Stimulated activated CD4-positive, alpha-beta T cell treated with anti-CD3 and anti-CD28 coated beads, Interleukin-15, amount 100 ng/mL, for 1 hour (primary cell): ENCODE measurements at places on chromosomes 5 and 9.

- DNase-seq: no peak
Measured at GRCh38 chr5:15160091-15160490, 288.5 kb upstream of the ANKH start.

GRCh38 chr5:34051374-34051980, 8.5 kb upstream of the C1QTNF3 start:
- DNase-seq: no peak

DNA sequence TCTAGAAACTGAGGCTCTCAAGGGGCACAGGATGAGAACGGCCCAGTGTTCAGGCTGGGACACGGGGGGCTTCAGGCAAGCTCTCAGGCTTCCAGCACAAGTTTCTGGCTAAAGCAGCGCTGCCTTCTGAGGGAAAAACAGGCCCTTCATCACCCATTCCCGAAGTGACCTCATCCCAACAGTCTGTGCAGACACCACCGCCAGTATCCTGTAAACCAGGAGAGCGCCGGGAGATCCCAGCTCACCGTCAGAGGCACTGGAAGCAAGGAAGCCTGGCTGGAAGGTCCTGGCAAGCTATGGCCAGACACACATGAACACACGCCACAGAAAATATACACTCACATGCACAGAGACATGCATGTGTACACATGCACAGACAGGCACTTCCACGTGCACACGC, 8.8 kb downstream of the SLC12A7 start:
- DNase-seq: no peak

DNA sequence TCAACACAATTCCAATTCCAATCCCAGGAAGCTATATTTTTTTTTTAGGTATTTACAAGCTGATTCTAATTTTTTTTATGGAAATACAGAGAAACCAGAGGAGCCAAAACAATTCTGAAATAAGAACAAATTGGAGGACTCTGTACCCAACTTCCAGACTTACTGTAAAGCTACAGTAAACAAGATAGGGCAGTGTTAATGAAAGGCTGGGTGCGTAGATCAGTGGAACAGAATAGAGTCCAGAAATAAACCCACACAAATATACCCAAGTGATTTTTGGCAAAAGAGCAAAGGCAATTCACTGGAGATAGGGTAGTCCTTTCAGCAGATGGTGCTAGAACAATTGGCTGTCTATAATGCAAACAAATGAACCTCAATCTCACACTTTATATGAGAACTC, 50.6 kb downstream of the WHRN start:
- no peak for DNase-seq

DNA sequence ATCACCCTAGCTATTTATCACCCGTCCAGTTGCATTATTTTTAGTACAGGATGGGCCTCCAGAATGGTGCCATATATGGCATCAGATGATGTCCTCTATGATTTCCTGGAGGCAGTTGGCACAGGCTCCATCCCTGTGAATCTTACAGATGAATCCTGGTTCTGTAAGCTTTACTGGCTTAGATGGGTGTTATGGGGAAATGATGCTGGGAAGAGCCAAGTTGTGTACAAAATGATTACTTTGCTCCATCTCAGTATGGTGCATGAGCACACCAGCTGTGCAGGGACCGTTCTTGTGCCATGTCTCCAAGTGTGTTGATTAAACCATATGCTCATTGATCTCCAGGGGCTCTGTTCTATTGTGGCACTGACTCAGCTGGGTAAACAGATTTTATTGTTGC, 755.7 kb downstream of the TLR4 start:
- DNase-seq: no peak

GRCh38 chr9:81825846-81826516, 102.2 kb upstream of the SPATA31D4 start:
- no peak for DNase-seq

- DNase-seq: no peak
Measured at GRCh38 chr5:64980176-64980575, 211.4 kb downstream of the CWC27 start.

DNA sequence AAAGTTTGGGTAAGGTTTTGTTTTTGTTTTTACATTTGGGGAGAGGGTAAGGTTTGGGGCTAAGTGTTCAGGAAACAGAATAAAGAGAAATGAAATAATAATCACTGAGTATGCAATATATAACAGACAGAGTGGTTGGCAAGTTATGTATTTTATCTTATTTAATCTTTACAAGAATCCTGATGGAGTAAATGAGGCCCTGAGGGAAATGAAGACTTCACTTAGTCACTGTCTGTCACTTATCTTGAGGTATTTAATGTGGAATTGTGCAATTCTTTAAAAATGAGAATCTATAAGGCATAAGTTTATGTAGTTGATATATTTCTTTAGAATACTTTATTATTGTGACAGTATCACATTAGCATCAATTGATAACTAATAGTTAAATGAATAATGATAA, 48.1 kb downstream of the TEK start:
- DNase-seq: no peak

GRCh38 chr5:118768607-118769175, 219.7 kb downstream of the DTWD2 start:
- DNase-seq: no peak

GRCh38 chr5:56321236-56321881, 88.2 kb upstream of the ANKRD55 start:
- no peak for DNase-seq

DNA sequence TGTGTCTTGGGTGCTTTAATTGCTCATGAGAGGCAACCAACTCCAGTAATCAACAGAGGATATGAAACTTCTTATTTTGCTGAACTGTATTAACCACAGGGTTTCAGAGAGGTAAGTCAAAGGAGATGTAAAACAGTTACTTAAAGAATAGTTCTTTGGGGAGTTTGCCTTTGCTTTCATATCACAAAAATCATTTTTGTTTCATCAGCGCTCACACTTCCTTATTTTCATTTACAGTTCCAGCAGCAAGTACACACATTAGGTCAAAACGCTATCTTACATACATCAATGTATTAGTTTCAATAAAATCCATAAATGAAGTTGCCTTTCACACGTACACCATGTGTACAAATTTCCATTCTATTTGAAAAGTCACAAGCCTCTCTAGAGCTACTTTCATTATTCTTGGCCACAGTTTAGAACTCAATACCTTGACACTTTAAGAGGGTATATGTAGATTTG, 50.1 kb downstream of the ST8SIA4 start:
- no peak for DNase-seq

GRCh38 chr9:106691627-106692026, 171.3 kb upstream of the ZNF462 start:
- no peak for DNase-seq

DNA sequence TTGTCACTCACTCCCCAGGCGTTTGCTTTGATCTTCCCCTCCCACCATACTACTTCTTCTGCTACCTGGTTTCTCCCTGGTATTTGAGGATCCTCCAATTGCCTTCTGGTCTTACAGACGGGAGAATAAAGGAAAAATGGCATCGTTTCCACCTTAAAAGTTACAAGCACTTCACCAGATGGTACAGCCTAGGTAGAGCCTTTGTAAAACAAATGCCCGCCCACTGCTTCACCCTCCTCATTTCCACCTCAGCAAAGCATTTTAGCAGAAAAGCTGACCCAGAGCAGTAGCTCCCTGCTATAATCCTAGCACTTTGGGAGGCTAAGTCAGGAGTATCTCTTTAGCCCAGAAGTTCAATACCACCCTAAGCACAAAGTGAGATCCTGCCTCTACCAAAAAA, 5.1 kb upstream of the ANXA2R start:
- no peak for DNase-seq

DNA sequence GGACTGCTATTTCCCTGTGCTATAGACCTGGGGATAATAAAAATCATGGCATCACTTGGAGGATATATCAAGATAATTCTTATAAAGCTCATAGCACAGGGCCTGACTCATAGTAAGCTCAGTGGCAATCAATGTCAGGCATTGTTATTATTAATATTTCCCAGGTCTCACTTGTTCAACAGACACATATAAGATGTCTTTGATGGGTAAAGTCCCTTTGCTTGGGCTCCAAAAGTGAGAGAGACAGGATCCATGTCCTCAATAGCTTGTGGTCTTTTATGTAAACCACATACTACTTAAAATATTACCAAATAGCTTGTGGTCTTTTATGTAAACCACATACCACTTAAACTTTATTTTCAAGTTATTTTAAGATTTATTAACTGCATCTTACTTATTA, 11.2 kb downstream of the SH3RF2 start:
- no peak for DNase-seq

DNA sequence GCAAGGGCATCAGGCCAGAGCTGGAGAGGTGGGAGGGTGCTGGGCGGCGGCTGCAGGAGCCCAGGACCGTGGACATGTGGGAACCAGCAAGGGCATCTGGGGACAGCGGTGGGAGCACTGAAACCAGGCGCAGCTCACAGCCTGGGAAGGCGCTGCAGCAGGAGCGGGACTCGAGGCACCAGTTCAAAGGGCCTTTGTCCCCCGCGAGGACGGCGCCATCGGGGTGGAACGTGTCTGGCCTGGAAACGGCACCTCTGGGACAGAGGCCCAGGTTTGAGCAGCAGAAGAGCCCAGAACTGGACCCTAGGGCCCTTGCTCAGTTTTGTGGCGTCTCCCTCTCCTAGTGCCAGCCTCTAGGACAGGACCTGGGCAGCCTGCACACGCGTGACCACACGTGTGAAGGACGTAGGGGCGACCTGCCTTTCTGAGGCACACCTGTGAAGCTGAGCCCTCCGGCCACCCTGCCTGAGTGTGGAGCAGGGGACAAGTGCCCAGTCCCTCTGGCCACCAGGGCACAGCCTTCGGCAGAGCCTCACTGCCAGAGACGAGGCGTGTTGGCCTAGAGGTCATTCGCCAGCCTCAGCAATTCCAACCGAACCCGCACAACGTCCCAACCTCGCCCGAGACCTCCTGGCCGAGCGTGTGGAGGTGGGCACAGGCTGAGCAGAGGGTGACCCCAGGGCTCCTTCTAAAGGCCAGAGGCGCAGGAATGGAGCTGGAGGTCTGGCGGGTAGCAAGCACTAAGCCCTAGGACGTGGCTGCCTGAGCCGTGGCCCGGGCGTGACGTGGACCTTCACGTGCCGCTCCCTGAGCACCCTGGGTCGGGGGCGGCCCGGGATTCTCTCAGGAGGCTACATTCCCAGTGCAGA, 2.2 kb upstream of the TMEM210 start:
- no peak for DNase-seq

DNA sequence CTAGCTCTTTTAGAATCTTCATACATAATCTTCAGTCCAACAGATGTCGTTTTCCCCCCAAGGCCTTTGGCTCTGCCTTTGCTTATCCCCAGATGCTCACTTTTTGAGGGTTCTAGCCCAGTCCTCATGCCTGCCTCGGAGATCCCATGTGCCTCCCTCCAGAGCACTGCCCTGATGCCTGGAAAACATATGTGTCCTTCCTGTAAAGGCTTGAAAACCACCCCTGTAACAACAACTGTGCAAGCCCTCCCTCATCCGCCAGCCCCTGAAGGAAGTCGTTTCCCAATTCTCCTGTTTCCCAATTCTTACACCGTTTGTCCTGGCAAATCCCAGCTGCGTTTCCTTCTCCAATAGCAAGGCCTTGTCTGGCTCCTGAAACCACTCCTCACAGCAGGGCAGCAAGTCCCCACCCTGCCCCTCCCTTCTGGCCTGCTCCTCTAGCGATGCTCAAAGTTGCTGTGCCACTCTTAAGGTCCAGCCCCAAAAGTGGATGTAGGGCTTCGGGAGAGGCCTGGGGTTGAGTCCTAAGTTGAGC, 52.2 kb downstream of the SLC36A1 start:
- no peak for DNase-seq

GRCh38 chr9:81964218-81965171, 21.2 kb downstream of the SPATA31D3 start:
- DNase-seq: no peak

- no peak for DNase-seq
Measured at GRCh38 chr5:89473196-89473595, 590.2 kb upstream of the MEF2C start.

DNA sequence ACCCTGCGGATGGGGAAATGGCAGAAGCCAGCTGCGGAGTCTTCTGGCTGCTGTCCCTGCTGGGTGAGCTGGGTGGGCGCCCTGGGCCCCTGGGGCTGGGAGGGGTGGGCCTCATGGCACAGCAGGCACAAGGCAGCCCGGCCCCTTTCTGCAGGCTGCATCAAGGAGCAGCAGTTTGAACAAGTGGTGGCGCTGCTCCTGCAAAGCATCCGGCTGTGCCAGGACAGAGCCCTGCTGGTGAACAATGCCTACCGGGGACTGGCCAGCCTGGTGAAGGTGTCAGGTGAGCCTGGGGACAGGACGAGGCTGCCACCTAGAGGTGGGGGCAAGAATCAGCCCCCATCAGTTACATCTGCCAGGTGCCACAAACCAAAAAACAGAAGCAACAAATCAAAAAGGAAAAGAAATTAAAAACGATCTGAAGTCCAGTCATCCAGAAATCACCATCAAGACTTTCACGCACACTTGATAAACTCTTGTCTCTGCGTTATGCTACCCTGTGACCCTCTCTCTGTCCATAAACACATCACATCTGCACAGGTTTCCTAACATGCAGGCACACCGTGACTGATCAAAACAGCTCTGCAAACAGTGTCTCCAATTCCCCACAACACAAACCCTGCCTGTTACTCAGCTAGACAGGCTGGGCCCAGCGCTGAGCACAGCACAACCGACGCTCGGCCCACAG, 13.9 kb downstream of the REXO4 start:
- peak; percentile 49 for DNase-seq

- DNase-seq: no peak
Measured at GRCh38 chr5:622359-622758, 10.2 kb downstream of the CEP72 start.

GRCh38 chr5:59037941-59038797, 455.3 kb downstream of the RAB3C start:
- DNase-seq: no peak

DNA sequence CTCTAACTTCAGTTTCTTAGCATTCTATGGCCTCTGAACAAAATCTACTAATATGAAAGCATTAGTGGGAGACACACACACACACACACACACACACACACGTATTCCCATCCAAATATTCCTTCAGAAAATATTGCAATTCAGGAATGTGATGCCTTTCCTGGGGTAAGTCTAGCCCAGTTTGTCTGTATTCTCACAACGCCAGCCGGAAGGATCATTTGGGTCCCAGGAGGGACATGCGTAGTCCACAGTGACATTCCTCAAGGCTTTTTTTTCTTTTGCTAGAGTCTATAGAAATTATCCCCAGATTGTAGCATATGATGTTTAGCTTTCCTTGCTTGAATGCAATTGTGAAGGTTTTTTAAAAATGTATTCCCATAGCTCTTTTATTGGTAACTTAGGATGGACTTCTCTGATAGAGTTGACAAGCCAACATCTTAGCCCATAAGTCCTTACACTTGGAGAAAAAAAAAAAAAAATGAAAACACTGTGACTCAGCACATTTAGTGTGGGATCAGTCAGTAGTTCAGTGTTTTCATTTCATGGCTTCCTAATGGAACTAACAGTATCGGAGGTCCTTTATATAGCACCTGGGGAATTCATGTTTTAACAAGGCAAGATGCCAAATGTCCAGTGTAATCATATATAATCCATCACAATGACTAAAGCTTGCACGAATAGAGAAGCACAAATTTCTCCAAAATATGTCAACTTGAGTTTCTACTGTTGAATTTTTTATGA, 316.5 kb downstream of the DIRAS2 start:
- no peak for DNase-seq

- no peak for DNase-seq
Measured at GRCh38 chr5:61414806-61415205, 82.7 kb downstream of the ZSWIM6 start.
